Esophagus squamous epithelium (tissue), 5 donors: ENCODE measurements at places on chromosomes 2 and 18.

DNA sequence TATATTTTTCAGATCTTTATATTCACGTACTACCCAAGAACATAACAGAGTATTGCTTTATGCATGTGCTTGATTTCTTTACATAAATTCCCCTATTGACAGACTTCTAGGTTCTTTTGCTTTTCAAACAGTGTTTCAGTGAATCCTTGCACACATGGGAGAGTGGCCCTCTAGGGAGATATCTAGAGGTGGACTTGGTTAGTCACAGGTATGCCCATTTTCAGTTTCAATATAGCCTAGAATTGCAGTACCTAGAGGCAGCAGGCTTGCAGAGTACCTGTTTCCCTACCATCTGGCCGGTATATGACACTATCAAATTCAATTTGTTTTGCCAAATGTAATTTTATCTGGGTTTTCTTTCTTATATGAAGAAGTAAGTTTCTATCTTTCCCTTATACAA, 36.8 kb downstream of the EML6 start:
- no peak for DNase-seq

DNA sequence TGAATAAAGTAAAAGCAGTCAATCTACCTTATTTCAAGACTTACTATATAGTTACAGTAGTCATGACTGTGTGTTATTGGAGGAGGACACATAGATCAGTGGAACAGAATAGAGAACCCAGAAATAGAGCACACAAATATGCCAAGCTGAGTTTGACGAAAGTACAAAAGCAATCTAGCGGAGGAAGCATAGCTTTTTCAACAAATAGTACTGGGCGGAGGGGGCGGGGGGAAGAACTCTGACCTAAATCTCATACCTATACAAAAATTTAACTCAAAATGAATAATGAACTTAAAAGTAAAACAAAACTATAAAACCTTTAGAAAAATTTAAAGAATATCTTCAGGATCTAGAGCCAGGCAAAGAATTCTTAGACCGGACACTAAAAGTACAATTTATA, 139.1 kb downstream of the AGPS start:
- no peak for DNase-seq

- no peak for DNase-seq
Observed at GRCh38 chr18:68826121-68826520, 28.2 kb downstream of the CCDC102B start.

GRCh38 chr2:223633656-223634055, 31.5 kb upstream of the SCG2 start:
- no peak for DNase-seq

- DNase-seq = no peak
Observed at GRCh38 chr2:129797489-129798300, 181.8 kb upstream of the RAB6C start.

- no peak for DNase-seq
Observed at GRCh38 chr2:144484201-144484948, 35.5 kb downstream of the ZEB2 start.

DNA sequence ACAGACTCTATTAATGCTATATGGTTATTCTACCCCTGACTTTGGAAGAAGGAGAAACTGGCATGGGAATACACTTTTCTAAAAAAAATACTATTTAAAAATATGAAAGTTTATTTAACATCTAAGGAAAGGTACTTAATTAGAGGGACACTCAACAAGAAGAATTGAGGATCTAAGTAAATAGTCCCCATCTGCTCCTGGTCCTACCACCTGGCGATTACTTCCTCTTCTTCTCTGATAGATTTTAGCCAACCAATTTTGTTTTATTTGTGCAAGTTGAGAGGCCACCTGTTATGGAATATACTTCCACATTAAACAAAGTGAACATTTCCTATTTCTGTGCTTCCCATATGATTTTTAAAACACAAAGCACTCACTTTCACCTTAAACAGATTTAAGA, 111.7 kb downstream of the BCL2 start:
- no peak for DNase-seq

- no peak for DNase-seq
Observed at GRCh38 chr2:74762789-74763188, 71.1 kb upstream of the HK2 start.

- no peak for DNase-seq
Observed at GRCh38 chr2:28680657-28681056, 71.0 kb upstream of the PPP1CB start.

- no peak for DNase-seq
Observed at GRCh38 chr18:9673296-9674251, 34.5 kb upstream of the RAB31 start.

DNA sequence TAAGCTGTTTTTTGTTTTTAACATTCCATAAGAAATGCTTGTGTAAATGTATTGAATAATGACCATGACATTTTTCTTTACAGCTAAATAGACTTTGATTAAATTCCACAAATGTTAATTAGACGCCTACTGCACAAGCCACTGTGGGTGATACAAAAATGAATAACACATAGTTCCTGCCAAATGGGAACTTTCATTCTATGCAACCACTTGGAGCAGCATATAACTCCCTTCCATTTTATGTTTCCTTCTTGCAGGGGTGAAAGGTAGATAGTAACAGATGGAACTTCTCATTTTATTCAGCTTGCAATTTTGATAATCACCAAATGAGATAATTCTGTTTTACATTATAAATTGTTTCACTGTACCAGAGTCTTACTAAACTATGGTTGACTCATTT, 70.0 kb upstream of the THUMPD2 start:
- DNase-seq = no peak

DNA sequence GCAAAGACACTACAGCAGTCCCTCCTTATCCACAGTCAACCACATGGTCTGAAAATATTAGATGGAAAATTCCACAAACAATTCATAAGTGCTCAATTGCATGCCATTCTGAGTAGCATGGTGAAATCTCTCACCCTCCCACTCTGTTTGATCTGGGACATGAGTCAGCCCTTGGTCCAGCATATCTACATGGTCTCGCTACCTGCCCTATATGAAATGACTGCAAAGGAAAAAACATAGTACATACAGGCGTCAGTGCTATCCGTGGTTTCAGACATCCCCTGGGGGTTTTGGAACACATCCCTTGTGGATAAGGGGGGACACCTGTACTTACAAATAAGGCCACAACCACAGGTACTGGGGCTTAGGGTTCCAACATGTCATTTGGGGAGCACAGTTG, 73.7 kb downstream of the CABLES1 start:
- DNase-seq = no peak

DNA sequence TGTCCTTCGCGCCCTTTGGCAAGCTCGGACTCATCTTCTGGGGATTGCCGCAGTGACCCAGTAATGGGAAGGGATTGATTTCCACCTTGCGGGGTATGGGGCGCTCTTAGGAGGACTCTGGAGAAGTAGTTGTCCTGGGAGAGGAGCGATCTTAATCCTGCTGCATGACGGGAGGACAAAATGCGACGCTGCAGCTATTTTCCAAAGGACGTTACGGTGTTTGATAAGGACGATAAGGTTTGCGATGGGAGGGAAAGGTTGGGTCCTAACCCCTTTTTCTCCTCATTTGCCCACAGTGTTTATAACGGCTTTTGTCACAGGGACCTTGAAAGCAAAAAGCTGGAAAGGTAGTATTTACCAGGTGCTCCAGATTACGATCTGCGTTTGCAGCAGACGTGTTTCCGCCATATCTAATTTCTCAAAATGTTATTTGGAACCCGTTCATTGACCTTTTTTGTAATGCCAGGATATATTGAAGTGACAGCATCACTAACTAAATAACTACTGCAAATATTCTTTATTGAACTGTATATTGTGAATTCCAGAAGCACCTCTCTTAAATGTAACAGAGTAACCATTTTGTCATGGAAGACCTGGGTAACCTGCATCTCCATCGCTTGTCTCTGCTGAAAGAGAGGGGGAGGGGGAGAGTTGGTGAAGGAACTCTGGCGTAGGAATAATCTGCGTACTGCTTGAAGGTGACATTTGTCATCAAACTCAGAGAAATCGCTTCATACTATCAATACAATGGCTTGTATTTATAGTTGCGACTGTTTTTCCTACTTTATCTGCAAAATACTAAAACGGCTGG, 590 bp downstream of the MDH1 start:
- no peak for DNase-seq

GRCh38 chr18:23835091-23835490, 145.8 kb downstream of the LAMA3 start:
- no peak for DNase-seq

- DNase-seq = no peak
Observed at GRCh38 chr2:133414486-133415209, 153.6 kb downstream of the NCKAP5 start.

DNA sequence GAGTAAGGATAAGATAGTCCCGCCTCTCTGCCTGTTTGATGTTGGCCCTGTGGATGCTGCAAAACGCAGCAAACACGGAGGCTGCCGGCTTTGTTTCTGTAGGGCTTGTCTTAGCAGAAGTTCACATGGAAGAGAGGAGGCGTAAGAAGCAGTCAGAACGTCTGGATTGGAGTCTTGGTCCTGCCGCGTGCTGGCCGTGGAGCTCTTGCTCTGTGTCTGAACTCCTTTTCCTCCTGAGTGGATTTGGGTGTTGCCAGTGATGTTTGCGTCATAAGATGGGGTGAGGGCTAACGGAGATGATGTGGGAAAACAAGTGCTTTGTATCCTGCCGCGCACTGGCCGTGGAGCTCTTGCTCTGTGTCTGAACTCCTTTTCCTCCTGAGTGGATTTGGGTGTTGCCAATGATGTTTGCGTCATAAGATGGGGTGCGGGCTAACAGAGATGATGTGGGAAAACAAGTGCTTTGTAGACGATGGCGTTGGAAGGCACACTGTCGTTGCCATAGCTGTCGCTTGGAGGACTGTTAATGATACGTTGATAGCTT, 240.9 kb downstream of the AGAP1 start:
- DNase-seq = no peak

GRCh38 chr2:121519732-121520640, 10.7 kb upstream of the RNU4ATAC start:
- no peak for DNase-seq

- no peak for DNase-seq
Observed at GRCh38 chr2:105294844-105295481, 34.6 kb downstream of the TGFBRAP1 start.

DNA sequence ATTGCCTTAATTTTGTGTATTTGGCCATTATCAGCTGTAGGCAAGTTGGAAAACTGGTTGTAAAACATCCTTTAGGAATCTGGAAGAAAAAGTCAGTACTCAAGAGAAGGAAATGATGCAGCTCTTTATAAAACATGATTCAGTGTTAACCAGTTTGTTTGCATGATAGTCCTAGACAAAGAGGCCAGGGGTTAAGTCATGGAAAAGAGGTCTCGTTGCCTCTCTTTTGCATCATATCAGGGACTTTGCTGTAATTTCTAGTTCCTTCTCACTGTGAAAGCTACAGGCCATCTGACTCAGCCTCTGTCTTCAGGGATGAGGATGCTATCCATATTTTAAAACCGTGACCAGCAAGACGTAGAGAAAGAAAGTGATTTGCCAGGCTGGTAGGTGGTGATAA, 38.0 kb downstream of the NPAS2 start:
- no peak for DNase-seq

- no peak for DNase-seq
Observed at GRCh38 chr18:31679791-31680432, 4.5 kb downstream of the B4GALT6 start.

DNA sequence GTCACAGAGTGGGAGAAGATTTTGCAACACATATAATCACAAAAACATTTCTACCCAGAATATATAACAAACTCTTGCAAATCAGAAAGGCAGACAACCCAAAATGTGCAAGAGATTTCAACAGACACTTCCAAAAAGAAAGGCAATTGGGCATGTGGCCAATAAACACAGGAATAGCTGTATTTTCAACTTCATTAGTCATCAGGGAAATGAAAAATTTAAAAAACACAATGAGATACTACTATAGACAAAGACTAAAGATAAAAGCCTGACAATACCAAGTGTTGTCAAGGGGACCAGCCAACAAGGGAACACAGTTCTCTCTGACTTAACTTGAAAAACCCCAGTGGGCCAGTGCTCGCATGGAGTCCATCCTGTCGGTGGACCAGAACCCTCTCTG, 40.5 kb downstream of the MTHFD2 start:
- DNase-seq = no peak

DNA sequence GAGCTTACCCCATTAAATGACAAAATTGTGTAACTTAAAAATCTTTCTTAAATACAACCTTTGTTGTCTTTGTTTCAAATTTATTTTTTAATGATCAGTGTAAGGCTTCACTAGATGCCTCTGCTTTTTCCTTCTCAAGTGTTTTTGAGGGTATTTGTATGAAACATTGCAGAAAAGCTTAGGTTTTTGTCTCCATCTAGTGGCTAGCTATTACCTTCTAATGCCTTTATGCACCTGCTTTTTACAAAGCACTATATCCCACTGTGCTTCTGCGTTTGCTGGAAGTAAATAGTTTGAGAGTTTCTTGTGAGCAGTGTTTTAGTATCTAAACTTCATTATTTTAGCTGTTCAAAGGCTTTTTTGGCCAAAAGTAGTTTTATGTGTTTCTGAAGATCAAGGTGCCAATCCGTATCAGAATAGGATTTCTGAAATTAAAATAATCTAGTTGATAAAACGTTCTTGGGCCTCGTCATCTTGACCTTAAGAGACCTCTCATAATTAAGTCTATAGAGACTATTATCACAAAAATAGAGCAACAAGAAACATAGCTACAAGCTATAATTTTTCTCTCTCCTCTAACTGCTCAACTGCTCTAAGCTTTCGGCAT, 47.0 kb downstream of the IWS1 start:
- DNase-seq = no peak

DNA sequence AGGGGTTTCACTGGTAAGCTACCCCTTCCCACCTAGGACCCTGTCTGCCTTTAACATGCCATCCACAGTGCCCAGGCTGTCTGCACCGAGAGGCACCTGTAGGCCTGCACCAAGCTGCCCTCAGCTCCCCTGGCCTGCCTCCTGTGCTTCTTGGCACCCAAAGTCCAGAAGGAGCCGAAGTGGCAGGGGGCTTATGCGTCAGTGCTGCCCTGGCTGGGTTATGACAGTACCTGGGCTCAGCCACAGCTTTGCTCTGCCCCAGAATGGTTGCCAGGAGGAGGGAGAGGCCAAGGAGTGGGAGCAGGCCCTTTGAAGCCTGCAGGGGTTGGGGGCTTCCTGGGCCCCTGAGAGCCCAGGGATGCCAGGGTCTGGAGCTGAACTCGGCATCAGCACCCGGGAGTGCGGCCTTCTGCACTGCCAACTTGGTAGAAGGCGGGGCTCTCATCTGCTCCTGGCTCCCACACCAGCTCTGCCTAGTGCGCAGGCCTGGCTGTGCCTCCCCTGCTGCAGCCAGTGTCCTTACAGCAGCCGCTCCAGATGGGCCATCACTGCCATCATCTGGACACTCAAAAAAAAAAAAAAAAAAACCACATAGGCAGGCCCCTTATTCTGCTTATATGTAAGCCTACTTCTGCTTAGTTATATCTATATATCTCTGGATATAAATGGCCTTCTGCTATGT, 155.4 kb downstream of the THSD7B start:
- DNase-seq = no peak

GRCh38 chr2:183093857-183094657, 15.5 kb downstream of the DUSP19 start:
- no peak for DNase-seq

DNA sequence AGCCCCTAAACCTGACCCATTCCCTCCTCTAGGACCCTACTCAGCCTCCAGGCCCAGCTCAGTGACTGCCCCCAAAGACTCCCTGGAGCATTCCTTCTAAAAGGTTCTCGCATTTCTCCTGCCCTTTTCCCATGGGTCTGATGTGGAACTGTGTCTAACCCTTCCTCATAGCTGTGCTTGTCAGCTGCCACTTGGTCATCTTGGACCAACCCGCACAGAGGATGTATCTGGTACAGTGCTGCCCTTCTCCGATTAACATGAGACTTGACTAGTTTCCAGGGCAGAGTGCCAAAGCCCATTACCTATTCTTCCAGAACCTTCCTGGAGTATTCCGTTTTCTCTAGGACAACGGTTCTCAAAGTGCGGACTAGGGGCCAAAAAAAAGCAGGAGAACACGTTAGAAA, 518 bp upstream of the NFU1 start:
- DNase-seq = no peak

GRCh38 chr2:184562532-184562931, 35.8 kb upstream of the ZNF804A start:
- no peak for DNase-seq
